Panc1 (cell line): ENCODE measurements at places on chromosomes 4 and X.

- DNase-seq: no peak
Observed at GRCh38 chr4:184699941-184700340, 34.0 kb downstream of the CENPU start.

DNA sequence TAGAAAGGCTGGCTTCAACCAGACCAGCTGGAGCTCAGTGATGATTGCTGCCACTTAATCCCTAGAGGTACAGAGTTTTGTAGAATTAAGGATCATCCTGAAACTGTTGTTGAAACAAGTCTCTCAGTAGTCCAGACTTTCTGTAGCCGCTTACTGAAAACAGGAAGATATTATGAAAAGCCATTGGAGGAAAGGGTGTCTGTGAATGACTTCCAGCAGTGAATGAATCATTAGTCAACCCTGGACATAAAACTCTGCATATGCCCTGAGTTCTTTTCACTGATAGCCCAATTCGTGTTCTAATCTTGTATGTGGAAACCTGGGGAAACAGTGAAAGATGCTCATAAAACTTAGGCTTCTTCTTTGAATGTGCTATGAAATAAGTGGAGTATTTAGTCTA, 14.8 kb downstream of the HOPX start:
- DNase-seq: no peak

- DNase-seq: no peak
Observed at GRCh38 chrX:3548765-3549391, 164.6 kb downstream of the PRKX start.

DNA sequence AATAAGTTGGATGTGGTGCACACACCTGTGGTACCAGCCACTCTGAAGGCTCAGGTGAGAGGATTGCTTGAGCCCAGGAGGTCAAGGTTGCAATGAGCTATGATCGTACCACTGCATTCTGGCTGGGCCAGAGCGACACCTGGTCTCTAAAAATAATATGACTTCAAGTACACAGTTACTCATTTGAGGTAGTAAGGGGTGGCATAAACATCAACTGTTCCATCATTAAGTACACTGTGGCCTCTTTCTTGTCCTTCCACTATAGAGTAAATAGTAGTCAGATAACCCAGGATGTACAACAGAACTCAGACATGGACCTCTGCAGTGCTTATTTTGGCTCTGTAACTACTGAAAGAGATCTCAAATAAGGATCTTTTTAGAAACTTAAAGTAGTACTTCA, 10.6 kb downstream of the FAM9B start:
- no peak for DNase-seq

DNA sequence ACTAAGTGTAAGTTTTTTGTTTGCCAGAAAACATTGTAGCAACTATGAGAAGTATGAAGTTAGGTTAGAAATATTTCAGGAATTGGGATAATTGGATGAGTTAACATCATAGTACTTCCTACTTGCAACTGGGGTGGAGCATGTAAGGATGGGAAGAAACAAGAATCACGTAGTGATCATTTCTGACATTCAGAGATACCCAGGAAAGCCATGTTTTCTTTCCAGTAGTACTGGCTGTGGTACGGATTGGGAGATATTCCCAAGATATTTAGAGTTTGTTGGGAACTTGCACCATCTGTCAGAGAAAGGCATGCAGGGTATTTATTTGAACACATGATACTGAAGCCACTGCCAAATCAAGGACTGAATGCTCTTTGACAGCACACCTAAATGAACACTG, 87.6 kb upstream of the SLC4A4 start:
- no peak for DNase-seq

- DNase-seq: no peak
Observed at GRCh38 chrX:68832516-68833447, 4.0 kb downstream of the EFNB1 start.

- no peak for DNase-seq
Observed at GRCh38 chrX:79159800-79160199, 15.3 kb downstream of the GPR174 start.

- no peak for DNase-seq
Observed at GRCh38 chr4:48268956-48269860, at the start of gene TEC. TEC (minus strand) TSS chr4:48269838; CDS start chr4:48228614, 41,224 bp downstream.

GRCh38 chr4:137621056-137621455, 88.8 kb upstream of the PCDH18 start:
- DNase-seq: no peak

DNA sequence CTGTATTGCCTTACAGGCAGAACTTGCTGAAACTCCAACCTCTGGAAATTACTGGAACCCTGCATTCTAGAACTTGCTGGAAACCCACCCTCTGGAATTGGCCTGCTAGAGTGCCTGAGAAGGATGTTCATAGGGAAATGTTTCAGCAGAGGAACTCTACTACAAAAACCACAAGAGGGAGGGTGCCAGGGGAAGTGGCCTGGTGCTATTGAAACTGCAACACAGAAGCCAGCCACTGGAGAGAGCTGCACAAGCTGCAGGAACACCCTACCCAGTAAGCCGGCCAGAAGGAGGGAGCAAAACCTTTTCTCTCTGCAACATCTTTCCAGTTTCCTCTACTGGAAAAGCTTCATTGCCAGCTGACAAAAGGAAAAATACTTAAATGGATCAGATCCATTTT, 2.5 kb upstream of the BRWD3 start:
- no peak for DNase-seq

- DNase-seq: no peak
Observed at GRCh38 chr4:82594456-82594855, 32.7 kb upstream of the TMEM150C start.

DNA sequence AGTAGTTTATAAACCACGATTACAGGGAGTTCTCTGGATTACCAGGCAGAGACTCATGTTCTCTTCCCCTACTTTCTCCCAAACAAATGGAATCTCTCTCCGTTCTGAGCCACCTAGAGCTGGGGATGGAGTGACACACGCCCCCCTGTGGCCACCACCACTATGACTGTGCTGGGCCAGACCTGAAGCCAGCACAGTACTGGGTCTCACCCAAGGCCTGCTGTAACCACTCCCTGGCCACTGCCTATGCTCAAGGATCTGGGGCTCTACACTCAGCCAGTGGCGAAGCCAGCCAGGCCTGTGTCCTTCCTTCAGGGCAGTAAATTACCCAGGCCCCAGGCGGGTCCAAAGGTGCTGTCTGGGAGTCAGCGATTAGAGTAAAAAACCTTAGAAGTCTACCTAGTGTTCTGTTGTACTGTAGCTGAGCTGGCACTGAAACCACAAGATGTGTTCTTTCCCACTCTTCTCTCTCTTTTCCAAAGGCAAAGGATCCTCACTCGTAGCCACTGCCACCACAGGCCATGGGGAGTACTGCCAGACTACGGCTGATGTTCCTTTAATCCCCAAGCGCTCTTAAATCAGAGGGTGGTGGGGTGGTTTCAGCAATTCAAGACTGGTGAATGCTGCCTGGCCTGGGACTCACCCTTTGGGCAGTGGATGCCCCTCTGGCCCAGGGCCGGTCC, 412.2 kb upstream of the ARX start:
- DNase-seq: no peak

DNA sequence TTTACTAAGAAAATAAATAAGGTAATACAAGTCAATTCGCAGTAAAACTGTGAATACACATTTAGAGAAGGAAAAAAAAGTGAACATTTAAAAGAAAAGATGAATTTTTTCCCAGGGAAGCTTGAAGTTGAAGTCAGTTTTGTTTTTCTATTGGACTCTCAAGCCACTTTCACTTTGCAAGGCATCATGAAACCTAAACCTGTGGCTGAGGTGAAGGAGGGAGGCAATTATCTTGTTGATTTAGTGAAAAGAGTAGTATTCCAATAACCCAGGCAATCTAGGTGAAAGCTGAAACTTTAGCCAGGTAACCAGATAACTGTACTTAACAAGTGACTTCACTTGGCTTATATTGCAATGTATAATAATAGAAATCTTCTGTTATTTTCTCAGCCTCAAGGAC, 138.6 kb downstream of the HDX start:
- no peak for DNase-seq

- DNase-seq: peak; percentile 12
Observed at GRCh38 chr4:38565271-38566199, 98.5 kb upstream of the KLF3 start.

GRCh38 chr4:72569719-72570235, 756 bp upstream of the ADAMTS3 start:
- no peak for DNase-seq

- peak; percentile 81 for DNase-seq
Observed at GRCh38 chr4:119729835-119730670, 101.4 kb upstream of the PDE5A start.

DNA sequence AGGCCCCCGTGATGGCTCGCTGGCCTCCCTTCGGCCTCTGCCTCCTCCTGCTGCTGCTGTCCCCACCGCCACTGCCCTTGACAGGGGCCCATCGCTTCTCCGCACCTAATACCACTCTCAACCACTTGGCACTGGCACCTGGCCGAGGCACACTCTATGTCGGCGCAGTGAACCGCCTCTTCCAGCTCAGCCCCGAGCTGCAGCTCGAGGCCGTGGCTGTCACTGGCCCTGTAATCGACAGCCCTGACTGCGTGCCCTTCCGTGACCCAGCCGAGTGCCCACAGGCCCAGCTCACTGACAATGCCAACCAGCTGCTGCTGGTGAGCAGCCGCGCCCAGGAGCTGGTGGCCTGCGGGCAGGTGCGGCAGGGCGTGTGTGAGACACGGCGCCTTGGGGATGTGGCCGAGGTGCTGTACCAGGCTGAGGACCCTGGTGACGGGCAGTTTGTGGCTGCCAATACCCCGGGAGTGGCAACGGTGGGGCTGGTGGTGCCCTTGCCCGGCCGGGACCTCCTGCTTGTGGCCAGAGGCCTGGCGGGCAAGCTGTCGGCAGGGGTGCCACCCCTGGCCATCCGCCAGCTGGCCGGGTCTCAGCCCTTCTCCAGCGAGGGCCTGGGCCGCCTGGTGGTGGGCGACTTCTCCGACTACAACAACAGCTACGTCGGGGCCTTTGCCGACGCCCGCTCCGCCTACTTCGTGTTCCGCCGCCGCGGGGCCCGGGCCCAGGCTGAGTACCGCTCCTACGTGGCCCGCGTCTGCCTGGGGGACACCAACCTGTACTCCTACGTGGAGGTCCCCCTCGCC, 3.0 kb downstream of the PLXNB3 start:
- DNase-seq: no peak

- DNase-seq: no peak
Observed at GRCh38 chrX:57573754-57574153, 18.1 kb upstream of the ZXDB start.

- no peak for DNase-seq
Observed at GRCh38 chrX:23732704-23733103, 10.4 kb downstream of the ACOT9 start.

GRCh38 chr4:157664726-157665125, 444.2 kb downstream of the GRIA2 start:
- no peak for DNase-seq

DNA sequence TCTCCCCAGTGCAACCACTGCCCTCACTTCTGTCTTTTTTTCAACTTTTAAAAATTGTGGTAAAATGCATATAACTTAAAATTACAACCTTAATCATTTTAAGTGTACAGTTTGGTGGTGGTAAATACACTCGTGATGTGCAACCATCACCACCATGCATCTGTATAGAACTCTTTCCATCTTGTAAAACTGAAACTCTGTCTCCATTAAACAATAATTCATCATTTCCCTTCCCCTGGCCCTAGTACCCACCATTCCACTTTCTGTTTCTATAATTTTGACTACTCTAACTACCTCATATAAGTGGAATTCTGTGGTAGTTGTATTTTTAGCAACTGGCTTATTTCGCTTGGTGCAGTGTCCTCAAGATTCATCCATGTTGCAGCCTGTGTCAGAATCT, 6.8 kb upstream of the CTBP1 start:
- DNase-seq: no peak

DNA sequence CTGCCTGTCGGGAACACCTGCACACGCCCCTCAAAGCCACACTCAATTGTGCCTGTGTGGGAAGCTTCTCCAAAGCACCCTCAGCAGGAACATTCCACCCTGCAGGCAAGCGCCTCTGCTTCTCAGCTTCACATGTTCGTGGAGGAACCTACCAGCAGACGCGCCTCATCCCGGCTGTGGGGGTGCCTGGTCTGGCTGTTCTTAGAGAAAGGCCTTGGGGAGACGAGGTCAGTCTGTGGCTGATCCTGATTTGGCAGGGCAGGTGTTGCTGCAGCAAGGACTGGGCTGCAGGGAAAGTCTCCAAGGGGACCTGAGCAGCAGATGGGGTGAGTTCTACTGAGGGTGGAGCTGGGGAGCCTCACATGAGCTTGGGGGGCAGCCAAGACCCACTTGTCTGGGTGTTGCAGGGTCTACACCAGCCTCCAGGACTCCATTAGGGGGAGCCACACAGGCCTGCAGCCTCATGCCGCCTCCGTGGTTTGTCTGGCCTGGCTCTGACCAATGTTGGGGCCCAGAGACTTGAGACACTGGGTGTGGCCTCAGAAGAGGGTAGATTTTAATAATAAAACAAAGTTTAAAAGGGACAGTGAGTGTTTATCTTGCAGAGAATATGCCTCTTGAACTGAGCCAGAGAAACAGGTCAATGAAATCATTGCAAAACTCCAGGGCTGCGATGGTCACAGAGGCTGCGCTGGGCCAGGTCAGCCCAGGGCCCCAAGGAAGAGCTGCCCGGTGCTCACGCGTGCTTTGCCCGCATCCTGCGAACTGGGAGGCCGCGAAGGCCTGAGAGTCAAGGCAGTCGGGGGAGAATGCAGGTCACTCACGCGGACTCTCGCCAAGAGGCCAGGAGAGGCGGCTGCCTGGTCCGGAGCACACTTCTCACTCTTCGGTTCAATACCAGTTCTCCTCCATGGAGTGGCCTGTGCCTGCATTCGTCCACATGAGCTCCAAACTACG, 21.1 kb downstream of the RNF212 start:
- no peak for DNase-seq

DNA sequence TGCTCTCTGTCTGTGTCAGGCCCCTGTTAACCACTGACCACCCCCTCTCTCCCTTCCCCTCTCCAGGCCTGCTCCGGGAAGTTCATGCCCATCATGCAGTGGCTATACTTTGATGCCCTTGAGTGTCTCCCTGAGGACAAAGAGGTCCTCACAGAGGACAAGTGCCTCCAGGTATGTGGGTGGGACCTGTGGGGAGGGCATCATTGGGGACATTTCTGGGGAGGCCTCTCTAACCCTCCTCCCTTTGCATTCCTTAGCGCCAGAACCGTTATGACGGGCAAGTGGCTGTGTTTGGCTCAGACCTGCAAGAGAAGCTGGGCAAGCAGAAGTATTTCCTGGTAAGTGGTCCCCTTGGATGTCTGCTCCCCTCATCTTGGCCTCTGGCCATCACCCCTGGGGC, 9.2 kb downstream of the UBA1 start:
- no peak for DNase-seq

GRCh38 chr4:27861381-27861787, 1000.7 kb downstream of the STIM2 start:
- no peak for DNase-seq

- DNase-seq: no peak
Observed at GRCh38 chrX:12240491-12240890, 102.2 kb downstream of the FRMPD4 start.

DNA sequence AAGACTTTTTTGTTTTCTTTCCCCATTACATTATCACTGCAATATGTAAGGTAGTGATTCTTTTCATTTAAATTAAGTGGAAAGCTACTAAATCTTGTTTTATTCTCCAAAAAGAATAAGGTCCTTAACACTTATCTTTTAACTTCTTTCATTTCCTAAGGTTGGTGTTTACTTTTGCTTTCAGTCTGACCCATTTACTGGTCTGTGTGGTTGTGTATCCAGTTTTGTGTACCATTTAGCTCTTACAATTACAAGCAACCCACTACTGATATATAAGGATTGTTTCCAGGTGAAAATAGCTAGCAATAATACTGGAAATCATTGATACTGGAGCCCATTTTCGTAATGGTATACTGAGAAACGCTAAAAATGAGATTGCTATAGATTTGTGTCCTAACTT, 123.1 kb upstream of the CXorf66 start:
- no peak for DNase-seq

- DNase-seq: no peak
Observed at GRCh38 chr4:94551643-94552564, 100.2 kb downstream of the PDLIM5 start.

- DNase-seq: no peak
Observed at GRCh38 chrX:80432863-80433262, 12.6 kb downstream of the TENT5D start.
